ENCODE measurements at places on chromosomes 13 and 19.
A peak's percentile ranks its signal among the peaks of the same experiment; 100 is the strongest.

DNA sequence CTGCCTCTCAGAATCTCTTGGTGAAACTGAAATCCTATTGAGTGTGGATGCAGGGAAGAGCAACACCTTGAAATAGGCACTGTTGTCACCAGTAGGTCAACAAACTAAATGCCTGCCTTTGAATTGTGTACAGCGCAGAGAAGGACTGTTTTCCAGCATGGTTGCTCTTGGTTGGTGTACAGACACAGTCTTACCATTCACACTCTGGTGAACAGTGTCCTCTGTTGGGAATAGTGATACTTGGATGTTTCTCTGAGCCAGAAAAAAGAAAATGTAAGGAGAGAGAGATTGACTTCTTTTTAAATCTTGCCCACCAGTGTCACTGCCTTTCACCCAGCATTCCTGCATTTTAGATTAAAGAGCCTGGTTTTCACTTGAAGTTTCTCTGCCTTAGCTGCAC lies 179.7 kb downstream of the STK24 start:
- DNase-seq: no peak

DNA sequence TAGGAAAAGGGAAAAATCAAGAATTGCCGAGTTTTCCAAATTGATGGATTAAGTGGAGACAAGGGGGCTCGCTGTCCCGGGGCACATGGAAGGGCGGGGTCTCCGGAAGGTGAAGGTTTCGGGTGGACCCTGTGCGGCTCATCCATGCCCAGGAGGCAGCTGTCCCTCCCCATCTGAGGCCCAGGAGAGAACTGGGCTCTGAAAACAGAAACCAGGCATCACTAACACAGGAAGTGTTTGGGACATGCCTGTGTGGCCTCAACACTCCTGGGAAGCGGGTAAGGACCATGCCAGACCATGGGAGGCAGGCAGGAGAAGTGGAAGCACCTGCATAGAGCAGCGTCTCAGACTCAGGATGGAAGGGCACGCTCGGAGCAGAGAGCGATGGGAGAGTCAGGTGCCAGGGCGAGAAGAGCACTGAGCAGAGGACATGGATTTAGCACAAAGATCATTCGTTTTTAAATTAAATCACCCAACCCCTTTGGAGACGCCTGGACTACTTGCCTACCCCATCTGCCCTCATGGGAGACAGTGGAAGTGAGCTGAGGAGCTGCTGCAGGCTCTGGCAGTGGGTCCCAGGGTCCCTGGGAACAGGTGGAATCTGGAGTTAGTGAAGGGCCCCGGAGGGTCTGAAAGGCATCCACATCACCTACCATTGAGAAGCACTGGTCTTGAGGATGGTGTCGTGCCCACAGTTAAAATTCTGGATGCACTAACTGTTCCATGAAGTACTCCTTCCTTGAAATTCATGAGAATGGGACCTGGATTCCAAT lies 183.2 kb upstream of the SOX1 start:
- DNase-seq: no peak

GRCh38 chr13:101545521-101545920 lies 93.0 kb downstream of the ITGBL1 start:
- no peak for DNase-seq

- DNase-seq: no peak
Observed at GRCh38 chr13:77514336-77514726, 21.2 kb upstream of the SCEL start.

DNA sequence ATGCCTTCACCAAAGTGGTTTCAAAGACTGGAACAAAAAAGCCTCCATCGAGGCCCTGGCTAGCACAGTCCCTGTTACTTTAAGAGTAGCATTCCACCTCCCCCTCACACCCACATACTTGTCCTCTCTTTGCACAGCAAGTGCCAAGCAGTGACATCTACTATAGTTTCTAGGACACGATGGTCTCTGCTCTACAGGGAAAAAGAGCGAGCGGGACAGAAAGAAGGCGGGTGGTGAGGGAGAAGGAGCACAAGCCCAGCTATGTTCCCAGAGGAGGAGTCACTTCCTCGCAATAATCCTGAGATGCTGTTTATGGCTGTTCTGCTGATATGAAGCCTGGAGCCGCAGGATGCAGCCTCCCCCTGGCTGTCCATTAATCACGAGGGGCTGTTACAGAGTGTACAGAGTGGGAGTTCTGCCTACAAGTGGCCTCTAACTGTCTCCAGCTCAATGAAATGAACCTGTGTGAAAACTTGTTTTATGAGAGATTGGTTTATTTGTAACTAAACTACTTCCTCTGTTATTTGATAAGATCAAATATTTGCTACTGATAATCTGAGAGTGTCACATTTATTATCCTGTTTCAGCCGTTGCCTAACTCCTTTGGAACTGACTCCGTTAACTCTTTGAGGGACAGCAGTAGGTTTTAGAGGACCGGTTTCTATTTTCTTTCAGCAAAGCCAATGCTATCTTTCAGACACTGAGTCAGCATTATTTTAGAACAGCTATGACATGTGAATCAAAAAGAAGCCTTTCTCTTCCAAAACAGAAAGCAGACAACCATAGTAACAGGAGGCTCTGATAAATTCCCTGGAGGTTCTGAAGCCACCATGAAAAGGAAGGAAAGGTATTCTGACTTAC lies 208.0 kb downstream of the SPRY2 start:
- DNase-seq: peak; percentile 31

- peak; percentile 83 for DNase-seq
Observed at GRCh38 chr19:782185-782877, 14.9 kb upstream of the PTBP1 start.

DNA sequence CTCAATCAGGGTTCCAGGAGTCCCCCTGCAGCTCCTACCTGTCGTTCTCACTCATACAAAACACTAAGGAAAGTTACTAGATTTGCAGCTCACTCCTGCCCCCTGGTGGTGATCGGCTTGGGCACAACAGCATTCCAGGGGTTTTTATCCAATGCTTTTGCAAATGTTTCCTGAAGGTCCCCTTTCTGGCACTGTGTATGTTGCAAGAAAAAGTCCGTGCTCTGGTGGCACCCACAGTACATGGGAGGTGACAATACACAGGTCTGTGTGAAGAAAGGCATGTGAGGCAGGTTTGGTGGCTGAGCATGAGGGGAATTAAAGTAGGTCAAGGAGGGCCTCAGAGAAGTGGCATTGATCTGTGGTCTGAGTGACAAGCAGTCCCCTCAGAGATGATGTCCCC lies 8.6 kb upstream of the TYK2 start:
- DNase-seq: peak; percentile 87

- DNase-seq: no peak
Observed at GRCh38 chr19:6663236-6664201, 6.4 kb downstream of the TNFSF14 start.

DNA sequence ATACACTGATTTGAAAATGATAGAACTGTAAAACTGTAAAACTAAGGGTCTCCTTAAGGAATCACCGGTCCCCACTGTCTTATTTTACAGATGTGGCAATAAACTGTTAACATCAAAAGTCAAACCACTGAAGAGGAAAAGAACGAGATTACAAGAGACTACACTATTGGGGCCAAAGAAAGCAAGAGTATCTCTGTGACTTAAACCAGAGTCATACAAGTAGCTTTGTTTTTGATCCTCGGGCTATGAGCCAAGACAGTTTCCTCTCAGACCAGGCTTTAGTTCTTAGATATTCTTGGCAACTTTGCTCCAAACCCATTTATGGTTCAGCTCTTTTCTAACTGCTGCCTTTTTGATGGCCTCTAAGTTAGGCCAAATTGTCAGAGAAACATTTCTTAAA lies 113.8 kb downstream of the TBC1D4 start:
- no peak for DNase-seq

DNA sequence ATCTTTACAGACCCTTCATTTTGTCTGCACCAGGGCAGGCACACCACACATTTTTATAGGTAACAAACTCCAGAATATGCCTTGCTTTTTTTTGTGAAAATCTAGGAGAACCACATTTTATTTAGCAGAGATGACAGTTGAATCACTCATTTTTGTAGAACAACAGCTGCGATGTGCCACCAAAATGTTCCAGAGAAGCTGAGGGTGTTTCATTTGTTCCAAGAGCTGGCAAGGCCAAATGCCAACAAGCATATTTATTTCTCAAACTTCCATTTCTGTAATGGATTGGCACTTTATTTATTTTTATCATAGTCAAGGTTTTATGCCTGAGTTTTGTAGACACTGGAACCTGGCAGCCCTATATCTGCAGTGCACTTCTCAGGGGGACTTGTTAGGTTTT lies 10.4 kb downstream of the OLFM4 start:
- no peak for DNase-seq

DNA sequence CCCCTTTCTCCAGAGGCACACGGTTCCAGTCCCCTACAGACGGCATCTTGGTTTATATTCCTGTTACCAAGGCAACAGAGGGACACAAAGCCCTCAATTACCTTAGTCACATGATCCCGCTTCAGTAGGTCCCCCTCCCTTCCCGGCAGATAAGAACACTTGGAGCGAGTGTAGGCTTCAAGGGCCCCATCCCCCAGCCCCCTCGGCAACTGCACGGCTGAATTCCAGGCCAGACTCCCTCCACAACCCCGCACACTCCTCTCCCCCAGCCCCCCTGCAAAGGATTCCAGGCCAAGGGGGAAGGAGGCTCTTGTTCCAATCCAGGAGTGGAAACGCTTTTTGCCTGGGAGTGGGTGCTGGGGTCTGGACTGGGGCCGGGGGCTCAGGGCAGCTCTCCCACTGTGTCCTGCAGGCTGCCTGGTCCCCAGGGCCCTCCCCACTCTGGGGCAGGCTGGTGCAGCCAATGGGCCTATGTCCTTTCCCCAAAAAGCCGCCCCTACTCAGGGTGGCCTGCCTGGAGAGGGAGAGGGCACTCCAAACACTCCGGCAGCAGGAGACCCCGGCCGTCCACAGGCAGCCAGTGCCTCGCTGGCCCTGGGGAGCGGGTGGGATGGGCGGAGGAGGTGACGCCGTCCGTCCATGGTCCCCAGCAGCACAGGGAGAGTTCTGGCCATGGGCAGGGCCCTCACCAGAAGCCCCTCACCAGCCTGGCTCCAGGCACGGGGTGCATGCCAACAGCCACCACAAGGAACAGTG lies 62.6 kb downstream of the MLLT1 start:
- DNase-seq: peak; percentile 94

DNA sequence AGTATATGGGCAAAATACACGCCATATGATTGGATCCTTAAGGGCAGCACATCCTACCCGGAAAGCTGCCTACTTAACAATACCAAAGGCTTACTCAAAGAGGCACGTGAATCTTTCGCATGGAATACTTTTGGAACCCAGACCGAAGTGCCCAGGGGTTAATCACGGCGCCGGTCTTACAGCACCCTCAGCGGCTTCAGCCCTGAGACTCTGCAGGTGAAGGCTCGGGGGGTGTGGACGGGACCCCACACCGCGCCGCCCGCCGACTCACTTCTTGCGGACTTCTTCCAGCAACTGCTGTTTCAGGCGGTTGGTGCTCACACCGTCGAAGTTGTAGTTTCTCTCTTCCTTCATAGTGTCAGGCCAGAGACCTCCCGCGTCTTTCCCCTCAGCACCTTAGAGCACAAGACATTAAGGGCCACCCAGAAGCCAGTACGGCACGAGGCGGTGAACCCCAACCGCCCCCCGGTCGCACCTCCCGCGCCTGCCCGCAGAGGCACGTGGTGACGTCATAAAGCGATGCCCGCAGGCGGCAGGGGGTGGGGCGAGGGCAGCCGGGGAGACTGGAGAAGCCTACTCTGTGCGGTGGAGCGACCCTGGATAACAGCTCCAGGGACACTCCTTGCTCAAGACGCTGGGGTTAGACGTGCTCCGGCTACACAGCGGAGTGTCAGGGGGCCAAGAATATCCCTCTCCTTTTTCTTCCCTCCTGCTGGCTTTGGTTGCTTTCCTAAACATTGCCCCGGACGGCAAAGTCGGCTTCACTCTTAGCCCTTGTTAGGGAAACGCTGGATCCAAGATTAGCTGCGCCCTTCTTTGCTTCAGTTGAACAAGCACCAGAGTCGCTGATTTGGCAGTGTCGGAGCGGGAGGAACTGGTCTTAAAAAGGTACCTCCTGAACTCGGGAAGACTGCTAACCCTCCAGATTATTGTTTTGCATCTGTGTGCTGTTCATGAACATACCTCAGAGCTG lies at the start of gene CCDC169:
Gene CCDC169, minus strand, starts transcription at position 449 of the 973 bp plus-strand sequence. Its CDS starts 95 bp downstream, at position 354.
- peak; percentile 84 for DNase-seq
